ENCODE measurements at places on chromosomes 7 and 10.
A peak's percentile ranks its signal among the peaks of the same experiment; 100 is the strongest.

- no peak for DNase-seq
Measured at GRCh38 chr10:119630300-119630699, 20.9 kb upstream of the BAG3 start.

DNA sequence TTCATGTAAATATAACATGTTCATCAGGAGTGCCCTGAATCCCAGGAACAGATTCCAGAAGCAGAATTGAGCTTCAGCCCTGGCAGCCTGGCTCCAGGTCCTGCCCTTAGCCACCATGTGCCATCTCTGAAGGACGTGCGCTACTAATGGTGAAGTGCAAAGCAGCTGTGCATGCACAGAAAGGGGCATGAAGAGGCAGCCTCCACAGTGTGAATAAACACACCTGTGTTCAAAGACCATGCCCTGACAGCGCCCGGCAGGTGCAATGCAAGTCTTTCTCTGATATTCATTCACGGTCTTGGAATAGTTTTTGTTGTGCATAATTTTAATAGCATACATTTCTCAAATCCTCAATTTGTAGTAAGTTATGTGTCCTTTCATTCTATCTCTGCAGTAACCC, 250.4 kb upstream of the TCERG1L start:
- DNase-seq = no peak

DNA sequence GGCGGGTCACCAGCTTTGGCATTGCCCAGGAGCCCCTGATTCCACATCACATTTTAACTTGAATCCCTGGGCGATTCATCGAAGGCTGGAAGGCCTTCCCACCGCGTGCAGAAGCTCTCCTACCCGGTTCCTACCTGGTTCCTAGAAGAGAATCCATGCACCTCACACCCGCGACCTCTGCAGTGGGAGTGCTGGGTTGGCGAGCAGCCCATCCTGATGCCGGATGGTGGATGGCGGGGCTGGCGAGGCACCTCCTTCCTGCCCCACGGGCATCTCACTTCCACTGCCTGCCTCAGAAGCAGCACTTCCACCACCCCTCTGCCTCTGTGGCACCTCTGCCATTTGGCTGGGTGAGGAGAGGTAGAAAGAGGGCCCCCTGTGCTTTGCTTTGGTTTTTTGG, 32.0 kb downstream of the NUB1 start:
- no peak for DNase-seq

GRCh38 chr7:86747698-86748097, 104.0 kb downstream of the GRM3 start:
- no peak for DNase-seq

GRCh38 chr7:31782411-31782991, 95.5 kb downstream of the PPP1R17 start:
- no peak for DNase-seq

DNA sequence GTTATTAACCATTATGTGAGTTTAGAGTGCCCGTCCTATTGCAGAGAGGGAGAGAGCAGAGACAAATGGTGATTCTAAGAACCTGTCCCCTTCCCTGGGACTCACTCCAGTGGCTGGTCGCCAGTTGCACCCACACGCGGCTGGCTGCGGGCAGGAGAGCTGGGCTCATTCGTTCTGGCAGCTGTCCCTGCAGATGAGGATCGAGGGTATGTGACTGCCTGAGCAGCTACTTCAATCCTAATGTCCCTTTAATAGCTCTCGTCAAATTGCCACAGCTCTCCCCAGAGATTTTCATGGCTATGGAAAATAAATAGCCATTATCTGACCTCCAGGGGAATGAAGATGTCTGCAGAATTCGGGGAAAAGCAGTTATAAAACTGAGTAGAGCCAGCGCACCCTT, 41.6 kb downstream of the RBM28 start:
- no peak for DNase-seq

DNA sequence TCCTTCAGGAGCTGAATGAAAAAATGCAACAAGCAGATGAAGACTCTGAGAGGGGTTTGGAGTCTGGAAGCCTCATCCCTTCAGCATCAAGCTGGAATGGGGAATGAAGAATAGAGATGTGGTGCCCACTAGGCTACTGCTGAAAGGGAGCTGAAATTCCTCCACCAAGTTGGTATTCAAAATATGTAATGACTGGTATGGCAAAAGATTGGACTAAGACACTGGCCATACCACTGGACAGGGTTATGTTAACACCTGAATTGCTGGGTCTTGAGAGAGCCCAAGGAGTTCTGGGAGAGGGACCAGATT, 5.4 kb downstream of the IFIT2 start:
- no peak for DNase-seq

GRCh38 chr10:9390516-9390915, 1336.0 kb downstream of the GATA3 start:
- DNase-seq = no peak

- DNase-seq = peak; percentile 62
Measured at GRCh38 chr10:102644646-102645387, 538 bp downstream of the TRIM8 start.

DNA sequence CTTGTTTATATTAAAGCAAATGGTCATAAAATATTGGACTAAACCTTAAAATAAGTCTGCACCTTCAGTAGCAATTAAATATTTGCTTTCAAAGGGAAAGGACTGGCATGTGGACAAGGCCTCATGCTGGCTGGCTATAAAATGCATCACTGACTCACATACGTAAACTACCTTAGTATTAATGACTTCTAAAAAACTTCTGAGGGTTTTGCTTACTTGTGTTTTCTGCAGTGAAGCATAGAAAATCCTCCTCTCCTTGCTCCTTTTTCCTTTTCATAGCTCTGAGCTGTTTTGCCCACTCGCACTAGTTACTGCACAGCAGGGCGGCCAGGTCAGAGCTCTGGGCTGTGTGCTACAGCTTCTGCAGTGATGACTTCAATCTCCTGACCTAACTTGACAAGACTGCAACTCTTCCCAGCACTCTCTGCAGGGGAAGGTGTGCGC, 82.3 kb downstream of the CUL2 start:
- no peak for DNase-seq

DNA sequence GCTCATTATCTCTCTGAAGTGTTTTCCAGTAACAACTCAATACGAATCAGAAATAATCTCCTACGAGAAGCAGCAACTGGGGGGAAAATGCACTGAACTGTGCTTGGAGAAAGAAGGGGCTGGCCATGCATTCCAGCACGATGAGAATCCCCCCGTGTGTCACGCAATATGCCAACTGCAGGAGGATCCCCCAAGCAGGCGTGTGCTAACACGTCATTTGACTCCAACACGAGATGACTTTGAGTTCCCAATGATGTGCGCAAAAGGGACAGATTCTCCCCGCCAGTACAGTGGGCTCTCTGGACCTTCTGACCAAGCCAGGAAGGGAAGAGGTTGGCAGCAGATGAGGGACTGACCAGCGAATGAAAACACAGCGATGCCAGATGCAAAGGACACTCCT, 105.5 kb downstream of the KCNMA1 start:
- no peak for DNase-seq

DNA sequence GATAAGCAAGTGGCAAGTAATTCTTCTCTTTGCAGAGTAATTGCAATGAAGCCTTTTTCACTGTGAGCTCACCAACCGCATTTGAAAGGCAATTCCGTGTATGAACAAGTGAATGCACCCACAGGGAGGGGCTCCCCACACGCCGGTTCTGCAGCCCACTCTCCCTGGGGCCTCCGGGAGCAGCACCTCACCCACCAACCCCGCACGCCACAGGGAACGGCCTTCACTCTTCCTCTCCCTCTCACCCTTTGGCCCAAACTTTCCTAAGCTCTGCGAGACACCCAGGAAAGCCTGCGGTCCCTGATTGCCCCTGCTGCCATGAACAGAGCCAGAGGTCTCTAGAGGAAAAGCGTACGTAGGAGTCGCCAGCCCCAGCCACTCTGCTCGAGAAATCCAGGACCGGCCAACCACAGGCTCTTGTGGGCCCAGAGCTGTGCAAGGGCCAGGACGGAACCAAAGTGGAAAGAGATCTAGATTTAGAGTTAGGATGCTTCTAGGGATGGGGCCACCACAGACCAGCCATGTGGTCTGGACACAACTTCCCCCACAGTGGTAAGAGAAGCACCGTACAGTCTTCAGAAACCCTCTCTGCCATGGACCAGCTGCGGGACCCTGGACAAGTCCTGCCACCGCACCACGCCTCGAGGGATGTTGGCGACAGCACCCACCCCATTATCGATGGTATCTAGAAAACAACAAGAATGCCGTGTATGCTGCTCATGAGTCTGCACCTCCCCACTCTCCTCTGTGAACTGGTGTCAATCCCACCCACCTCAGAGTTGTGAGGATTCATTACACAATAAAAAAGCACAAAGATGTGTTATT, 3.6 kb downstream of the WDR86 start:
- DNase-seq = no peak

- DNase-seq = no peak
Measured at GRCh38 chr10:100618632-100619255, 83.0 kb downstream of the HIF1AN start.

- DNase-seq = no peak
Measured at GRCh38 chr10:118569241-118569881, 26.1 kb downstream of the PRLHR start.

DNA sequence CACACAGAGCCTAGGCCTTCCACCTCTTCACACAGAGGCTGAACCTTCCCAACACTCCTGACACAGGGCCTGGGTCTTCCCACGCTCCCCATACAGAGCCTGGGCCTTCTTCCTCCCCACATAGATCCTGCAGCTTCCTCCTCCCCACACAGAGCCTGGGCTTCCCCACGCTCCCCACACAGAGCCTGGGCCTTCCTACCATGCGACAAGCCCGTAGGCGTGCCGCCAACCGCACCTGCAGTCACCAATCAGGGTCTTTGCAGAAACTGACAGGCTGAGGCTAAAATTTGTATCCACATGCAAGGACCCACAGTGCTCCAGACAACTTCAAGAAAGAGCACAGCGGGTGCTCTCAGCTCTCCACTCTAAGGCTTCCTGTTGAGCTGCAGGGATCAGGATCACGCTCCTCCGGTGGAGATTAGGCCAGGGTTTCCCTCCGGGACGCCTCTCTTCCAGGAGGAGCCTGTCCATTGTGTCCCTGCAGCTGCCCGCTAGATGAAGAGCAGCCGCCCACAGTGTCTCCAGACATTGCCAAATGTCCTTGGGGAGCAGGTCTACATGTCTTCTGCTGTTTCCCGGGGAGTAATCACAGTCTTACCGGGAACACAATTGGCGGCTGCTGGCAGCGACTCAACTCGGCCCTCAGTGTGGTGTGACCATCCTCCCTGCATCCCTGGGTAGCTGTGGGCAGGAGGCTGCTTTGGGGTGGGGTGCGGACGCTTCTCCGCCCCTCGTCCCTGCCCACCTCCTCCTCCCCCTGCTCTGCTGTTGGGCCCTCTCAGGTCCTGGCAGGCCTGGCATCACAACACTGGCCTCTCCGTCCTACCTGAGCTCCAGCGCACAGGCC, 9.7 kb downstream of the CFAP46 start:
- no peak for DNase-seq

GRCh38 chr10:122707535-122707934, 7.9 kb upstream of the C10orf120 start:
- DNase-seq = no peak

- DNase-seq = no peak
Measured at GRCh38 chr7:31070991-31071644, 19.0 kb downstream of the ADCYAP1R1 start.

GRCh38 chr10:21746118-21746517, 212.1 kb downstream of the MLLT10 start:
- no peak for DNase-seq

GRCh38 chr7:28052933-28053332, 127.7 kb downstream of the JAZF1 start:
- no peak for DNase-seq

DNA sequence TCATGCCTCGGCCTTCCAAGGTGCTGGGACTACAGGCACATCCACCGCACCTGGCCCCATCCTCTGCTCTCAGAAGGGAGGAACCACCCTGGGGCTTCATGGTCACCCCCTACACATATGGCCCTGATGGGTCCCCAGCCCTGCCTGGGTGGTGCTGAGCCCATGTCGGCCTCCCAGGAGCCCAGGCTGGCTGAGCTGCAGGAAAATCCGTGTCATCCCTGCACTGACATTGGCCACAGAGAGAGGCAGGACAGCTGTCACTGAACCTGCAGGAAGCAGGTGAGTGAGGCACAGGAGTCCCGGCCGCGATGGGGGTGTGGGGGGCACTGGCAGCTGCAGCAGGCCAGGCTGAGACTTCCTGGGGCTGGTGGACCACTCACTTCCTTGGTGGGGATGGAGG, 8.0 kb downstream of the GRIFIN start:
- no peak for DNase-seq

DNA sequence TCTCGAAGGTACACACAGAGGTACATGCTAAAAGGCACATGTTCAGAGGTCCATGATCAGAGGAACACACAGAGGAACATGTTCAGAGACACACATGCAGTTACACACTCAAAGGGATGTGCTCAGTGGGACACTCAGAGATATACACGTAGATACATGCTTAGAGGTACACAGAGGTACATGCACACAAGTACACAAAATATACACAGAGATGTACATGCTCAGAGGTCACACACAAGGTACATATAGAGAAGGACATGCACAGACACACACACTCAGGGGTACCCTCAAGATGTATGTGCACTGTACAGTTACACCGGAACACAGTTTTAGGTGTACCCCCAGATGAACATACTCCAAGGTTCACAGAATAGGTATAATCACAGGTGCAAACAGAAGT, 18.8 kb downstream of the NPC1L1 start:
- DNase-seq = no peak

GRCh38 chr7:75817116-75817515, 3.5 kb upstream of the CCL24 start:
- no peak for DNase-seq

GRCh38 chr10:101569622-101570427, 18.2 kb downstream of the POLL start:
- DNase-seq = peak; percentile 36

DNA sequence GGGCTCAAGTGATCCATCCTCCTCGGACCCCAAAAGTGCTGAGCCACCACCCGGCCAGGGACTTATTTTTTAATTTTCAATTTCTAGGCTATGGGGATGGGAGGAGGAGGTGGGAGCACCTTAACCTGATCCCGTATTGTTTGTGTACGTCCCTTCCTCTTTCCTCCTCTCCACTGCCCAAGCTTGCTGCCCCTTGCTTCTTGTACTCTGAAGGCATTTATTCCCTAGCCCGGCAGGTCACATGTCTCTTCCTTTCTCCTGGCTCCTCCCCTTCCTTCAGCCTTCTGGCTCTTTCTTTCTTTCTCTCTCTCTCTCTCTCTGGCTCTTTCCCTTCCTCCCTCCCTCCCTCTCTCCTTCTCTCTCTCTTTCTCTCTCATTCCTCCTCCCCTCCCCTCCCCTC, 56.0 kb downstream of the COL26A1 start:
- DNase-seq = no peak

All from stimulated activated CD4-positive, alpha-beta T cell treated with anti-CD3 and anti-CD28 coated beads, TNF-alpha, amount 100 ng/mL, for 1 hour (primary cell).